ENCODE measurements at places on chromosomes 3 and 15.
A peak's percentile ranks its signal among the peaks of the same experiment; 100 is the strongest.

DNA sequence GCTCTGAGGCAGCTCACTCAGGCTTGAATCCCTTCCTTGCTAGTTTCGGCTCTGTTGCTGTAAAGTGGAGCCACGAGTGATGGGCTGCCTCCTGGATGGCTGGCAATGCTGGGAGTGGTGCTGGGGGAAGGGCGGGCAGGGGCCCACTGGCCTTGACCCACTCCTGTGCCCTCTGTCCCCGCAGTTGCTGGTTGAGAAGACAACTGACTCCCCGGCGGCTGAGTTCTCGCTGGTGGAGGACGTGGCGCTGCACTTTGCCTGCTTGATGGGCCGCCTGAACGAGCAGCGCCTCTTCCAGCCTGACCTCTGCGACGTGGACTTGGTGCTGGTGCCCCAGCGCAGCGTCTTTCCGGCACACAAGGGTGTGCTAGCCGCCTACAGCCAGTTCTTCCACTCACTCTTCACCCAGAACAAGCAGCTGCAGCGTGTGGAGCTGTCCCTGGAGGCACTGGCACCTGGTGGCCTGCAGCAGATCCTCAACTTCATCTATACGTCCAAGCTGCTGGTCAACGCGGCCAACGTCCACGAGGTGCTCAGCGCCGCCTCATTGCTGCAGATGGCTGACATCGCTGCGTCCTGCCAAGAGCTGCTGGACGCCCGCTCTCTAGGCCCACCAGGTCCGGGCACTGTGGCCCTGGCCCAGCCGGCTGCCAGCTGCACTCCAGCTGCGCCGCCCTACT is 4.7 kb downstream of the ZBTB47 start:
- no peak for DNase-seq

DNA sequence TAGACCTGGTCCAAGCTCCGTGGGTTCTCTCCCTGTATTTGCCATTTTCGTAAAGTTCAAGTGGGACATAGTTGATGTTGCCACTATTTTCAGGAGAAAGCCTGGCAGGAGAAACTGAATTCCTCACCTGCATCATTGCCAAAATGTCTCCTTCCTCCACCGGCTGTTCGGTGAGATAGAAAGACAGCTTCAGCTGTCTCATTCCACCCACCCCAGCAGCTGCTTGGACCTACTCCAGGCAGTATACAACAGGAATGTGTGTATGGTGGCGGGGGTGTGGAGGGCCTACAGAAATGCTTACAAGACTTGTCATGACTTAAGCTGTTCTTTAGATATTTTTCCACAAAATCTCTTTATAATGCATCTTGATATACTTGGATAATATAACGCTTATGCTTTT is 132.7 kb upstream of the RAP2B start:
- DNase-seq, result no peak

GRCh38 chr15:67095912-67096311 is 30.5 kb downstream of the SMAD3 start:
- DNase-seq, result no peak

GRCh38 chr3:80051602-80051962 is 283.8 kb upstream of the ROBO1 start:
- DNase-seq, result no peak

- no peak for DNase-seq
Observed at GRCh38 chr3:33103480-33103879, 6.5 kb upstream of the GLB1 start.

DNA sequence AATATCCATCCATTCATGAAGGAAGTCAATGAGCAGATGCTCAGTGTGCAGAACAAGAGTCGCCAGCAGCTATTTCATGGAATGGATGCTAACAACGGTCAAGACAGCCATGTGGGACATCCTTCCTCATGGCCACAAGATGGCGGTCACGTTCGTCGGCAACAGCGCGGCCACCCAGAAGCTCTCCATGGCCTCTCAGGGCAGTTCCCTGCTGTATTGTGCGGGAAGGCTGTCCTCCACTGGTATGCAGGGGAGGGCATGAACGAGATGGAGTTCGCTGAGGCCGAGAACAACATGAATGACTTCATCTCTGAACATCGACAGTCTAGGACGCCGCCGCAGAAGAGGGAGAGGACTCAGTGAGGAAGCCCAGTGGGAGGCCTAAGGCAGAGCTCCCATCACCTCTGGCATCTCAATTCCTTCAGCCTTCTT is 208.3 kb downstream of the TJP1 start:
- DNase-seq, result no peak

- DNase-seq, result no peak
Observed at GRCh38 chr3:129315998-129316247, 37.3 kb downstream of the HMCES start.

- DNase-seq, result no peak
Observed at GRCh38 chr3:188829576-188829975, 342.2 kb upstream of the TPRG1 start.

- DNase-seq, result no peak
Observed at GRCh38 chr3:174495928-174496327, 363.2 kb upstream of the NAALADL2 start.

DNA sequence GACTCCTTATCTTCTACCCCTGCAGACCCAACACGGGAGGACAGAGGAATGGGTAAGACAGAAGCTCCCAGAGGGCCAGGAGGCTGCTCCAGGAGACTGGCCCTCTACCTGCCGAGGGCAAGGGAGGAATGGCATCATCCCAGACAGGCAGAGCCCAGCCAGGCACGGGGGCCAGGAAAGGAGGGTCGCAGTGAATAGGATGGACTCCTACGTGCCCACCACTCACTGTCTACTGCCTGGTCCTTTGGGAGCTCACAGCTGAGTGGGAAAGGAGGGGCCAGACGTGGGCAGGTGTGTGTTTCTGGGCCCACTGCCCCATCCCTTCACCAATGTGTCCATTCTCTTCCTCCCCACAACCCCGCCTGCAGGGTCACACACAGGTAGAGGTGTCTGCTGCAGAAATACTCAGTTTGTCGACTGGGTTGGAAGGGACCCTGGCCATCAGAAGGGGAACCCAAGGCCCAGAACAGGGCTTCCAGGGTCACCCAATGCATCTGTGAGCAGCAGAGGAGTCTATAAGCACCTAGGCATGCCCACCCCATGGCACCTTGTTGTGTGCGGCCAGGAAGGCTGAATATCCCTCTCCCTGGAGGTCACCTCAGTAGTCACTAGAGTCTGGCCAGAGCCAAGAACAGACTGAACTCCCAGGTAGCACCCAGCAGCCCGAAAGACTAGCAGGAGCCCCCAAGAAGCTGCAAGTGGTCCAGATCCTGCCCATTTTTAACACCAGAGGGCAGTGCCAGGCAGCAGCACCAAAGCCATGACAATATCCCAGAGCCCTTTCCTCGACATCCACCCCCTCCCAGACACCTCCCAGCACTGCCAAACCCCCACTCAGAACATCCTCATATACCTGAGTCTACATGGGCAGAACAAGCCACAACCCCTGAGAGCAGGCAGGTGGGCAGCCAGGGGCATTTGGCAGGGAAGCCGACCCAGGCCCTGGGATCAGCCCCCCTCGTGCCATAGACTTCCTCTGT is 24.0 kb downstream of the TKT start:
- no peak for DNase-seq

- no peak for DNase-seq
Observed at GRCh38 chr15:80251428-80252120, 439 bp downstream of the CTXND1 start.

- no peak for DNase-seq
Observed at GRCh38 chr3:138234401-138235179, 47.5 kb downstream of the ARMC8 start.

GRCh38 chr3:141302364-141303141 is 65.8 kb upstream of the ZBTB38 start:
- DNase-seq, result peak; percentile 25

DNA sequence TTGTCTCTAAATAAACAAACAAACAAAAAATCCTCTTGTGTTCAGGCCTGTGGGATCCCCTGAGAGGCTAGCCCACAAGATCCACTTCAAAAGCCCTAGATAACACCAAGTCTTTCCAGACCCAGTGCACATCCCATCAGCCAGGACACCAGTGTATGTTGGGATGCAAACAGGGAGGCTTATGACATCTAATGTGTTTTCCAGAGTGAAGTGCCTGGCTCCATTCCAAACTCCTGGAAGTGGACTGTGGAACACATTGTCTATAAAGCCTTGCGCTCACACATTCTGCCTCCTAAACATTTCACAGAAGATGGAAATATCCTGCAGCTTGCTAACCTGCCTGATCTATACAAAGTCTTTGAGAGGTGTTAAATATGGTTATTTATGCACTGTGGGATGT is 57.0 kb downstream of the MLH1 start:
- peak; percentile 53 for DNase-seq

DNA sequence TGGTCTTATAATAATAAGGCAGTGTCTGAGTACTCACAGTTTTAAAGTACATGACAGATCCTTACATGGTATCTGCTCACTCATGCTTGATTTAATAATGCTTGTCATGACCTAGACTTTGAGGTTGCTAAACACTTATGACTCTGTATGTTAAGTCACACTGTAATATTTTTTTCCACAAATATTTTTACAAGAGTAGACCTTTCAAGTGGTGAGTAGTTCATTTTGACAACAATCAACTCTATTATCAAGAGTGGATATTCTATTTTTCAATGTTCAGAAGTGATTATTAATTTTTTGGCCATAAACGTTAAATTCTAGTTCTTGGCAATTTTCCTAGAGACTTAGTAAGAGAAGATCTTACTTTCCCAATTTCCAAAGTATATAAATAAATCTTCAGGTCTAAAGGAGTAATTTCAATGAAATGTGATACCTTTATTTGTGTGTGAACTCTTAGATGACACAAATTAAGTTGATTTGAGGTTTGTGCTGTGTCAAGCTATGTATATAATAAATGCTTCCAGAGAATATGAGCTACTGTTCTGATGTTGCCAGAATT is 104.5 kb downstream of the NLGN1 start:
- no peak for DNase-seq

- DNase-seq, result no peak
Observed at GRCh38 chr3:150022381-150023238, 51.9 kb upstream of the PFN2 start.

- no peak for DNase-seq
Observed at GRCh38 chr3:10247679-10248183, 528 bp upstream of the TATDN2 start.

GRCh38 chr3:30504939-30505338 is 101.5 kb upstream of the TGFBR2 start:
- DNase-seq, result no peak

- DNase-seq, result no peak
Observed at GRCh38 chr15:65083262-65083701, 6.7 kb downstream of the KBTBD13 start.
